ENCODE measurements at places on chromosomes 7 and 10. TPM values are rescaled to one million over a fixed set of nuclear protein-coding genes. Genes with fewer than 3 reads are reported as not detected.

The SPDYE8 gene
- not detected for total RNA-seq

The FBXO24 gene
- total RNA-seq: 0.33 TPM

The FAM131B gene
- total RNA-seq: 0.29 TPM

The SFTPA1 gene
- not detected for total RNA-seq

The DYNC1I1 gene
- 0.13 TPM for total RNA-seq

The KRIT1 gene
- 29.3 TPM for total RNA-seq

The EGR2 gene
- total RNA-seq: 0.38 TPM

The GPR15LG gene
- 0.21 TPM for total RNA-seq

The RNF148 gene
- not detected for total RNA-seq

The RBP3 gene
- total RNA-seq: not detected

The NOS3 gene
- total RNA-seq: 0.44 TPM

The POU6F2 gene
- not detected for total RNA-seq

The FAM180A gene
- 0.05 TPM for total RNA-seq

The DLG5 gene
- 44.3 TPM for total RNA-seq

The PPIA gene
- total RNA-seq: 4,600 TPM

The GIMAP4 gene
- total RNA-seq: not detected

The ADIRF gene
- total RNA-seq: not detected

The NRAP gene
- total RNA-seq: not detected

The MKX gene
- not detected for total RNA-seq

The ZNF485 gene
- 1.7 TPM for total RNA-seq

The LIPF gene
- total RNA-seq: not detected

The VENTX gene
- not detected for total RNA-seq

The ITPRID1 gene
- total RNA-seq: not detected

The INSYN2A gene
- total RNA-seq: 2.0 TPM

The SPDYE2B gene
- not detected for total RNA-seq

The KLF14 gene
- total RNA-seq: 0.02 TPM

The ZNF800 gene
- 16.3 TPM for total RNA-seq

The EFCAB10 gene
- total RNA-seq: 2.4 TPM

The NUTM2E gene
- 0.26 TPM for total RNA-seq
